ENCODE measurements at places on chromosomes 11 and 22.

GRCh38 chr11:114796954-114797721 is 118.8 kb downstream of the NXPE2 start:
- DNase-seq = no peak

DNA sequence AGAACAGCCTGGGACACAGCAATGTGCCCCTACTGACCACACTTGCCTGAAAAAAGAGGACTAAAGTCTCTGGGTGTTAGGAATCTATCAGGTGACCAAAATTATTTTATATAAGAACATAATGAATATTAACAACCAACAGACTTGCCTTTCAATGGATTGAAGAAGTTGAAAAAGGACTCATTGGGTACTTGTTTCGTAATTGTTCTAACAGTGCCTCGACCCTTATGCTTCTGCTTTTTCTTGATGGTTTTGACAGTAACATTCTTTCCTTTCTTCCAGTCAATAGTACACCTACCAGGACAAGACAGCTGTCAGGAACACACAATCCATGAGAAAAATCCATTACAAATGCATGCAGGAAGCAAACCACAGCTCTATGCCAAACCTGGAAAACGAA is 29.0 kb upstream of the PHLDA2 start:
- no peak for DNase-seq

GRCh38 chr22:48923996-48924395 is 903.7 kb downstream of the BRD1 start:
- DNase-seq = no peak

DNA sequence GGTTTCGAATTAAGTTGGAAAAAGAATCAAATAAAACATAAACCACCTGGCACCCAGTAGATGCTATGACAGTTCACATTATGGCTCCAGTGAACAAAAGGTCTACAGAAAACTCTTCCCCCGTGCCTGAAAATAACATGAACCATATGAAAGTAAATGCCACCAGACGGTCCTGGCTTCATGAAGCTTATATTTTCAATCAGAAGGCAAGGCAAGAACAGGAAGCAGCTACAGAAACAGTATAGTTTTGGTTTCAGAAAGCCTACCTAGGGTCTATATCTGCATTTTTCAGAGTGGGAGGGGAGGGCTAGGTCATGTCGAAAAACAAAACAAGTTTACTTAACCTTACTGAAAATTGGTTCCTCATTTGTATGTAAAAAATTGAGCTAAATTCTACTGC is 9.8 kb downstream of the RAB30 start:
- DNase-seq = no peak

DNA sequence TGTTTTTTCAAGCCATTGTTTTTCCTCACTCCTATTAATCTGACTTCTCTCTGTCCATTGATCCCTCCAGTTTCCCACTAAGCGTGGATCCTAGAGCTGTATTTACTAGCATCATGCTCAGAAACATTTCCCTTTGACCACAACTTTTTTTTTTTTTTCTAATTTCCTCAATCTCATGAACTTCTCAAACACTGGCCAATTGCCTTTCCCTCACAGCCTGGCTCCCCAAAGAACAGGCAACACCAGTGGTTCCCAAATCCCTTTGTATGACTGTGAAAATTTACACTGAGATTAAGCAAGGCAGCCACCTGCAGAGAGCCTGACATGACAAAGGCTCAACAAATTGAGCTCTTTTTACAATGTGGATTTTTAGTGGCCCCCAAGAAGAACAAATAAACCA is 1.4 kb upstream of the TPP1 start:
- no peak for DNase-seq

DNA sequence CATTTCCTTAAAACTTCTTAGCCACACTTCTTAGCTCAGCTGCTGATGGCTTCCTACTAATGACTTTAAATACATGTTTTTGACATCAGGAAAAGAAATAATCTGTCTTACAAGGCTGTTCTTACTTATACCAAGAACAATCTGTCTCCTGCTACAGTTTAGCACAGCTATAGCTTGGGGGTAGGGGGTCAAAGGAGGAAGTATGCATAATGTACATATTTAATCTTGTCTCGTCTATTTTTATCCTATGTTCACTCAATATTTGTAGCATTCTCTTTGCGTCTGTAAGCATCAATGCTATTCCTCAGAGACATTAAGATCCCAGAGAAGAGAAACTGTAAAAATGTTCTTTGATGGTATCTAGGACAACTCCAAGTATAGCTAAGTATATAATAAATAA is 96.0 kb downstream of the KIRREL3 start:
- DNase-seq = no peak

DNA sequence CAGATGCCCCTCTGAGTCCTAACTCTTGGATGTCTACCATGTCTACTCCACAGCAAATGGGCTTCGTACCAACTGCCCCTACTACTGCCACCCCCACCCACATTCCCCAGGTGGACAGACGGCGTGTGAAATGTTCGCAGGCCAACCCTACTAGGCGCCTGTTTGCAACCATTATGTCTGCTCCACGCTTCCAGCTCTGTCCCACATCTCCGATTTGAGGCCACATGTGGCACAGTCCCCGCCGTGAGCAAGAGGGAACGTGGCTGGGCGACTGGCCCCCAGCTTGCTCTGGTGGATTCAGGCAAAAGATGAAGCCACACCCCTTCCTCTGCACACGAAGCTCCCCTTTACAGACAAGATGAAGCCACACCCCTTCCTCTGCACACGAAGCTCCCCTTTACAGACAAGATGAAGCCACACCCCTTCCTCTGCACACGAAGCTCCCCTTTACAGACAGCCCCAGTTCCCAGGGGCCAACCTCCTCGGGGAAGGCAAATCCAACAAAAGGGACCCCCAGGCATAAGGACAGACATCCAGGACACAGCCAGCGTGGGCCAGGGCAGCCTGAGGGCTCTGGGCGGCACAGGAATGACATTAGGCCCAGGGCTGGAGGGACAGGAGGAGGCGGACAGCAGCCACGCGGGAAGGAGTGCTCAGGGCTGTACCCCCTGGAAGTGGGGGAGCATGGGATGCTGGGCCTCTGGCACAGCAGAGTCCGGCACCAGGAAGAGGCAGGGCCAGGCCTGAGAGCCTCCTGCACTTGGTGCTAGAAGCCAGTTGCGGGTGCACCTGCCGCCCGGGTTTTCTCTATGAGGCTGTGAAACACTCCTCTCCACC is 106.2 kb downstream of the SHANK2 start:
- DNase-seq = no peak

GRCh38 chr22:37178350-37179125 is 9.5 kb downstream of the C1QTNF6 start:
- peak; percentile 44 for DNase-seq

DNA sequence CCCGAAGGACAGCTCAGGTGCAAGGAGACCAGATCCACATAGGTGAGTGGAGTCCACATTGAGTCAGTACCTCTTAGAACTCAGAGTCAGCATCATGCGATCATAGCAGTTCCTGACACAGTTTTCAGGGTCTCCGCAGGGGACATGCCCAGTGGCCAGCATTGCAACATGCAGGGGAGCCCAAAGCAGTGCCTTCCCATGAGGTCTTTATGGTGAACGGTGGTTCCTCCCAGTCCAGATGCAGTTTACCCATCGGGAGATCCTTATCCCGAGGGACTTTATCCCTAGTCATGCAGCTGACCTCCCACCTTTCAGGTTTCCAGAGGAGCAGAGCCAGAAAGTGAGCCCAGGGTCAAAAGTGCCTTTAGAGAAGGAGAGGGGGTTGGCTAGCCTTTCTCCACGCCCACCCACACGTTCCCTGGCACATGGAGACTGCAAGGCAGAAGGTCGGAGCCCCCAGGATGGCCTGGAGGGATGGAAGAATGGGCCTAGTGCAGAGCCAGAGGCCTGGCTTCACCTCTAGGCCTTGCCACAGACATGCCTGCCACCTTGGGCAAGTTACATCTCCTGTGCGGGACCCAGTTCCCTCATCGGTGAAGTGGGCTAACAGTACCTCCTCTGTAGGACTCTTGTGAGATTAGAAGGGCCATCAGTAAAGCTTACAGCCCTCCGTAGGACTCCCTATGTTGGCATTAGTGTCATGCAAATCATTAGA is 6.4 kb downstream of the KCTD17 start:
- no peak for DNase-seq

- DNase-seq = peak; percentile 85
These were observed 1.6 kb downstream of the SUN2 start for GRCh38 chr22:38753948-38754750.

GRCh38 chr11:36248436-36248835 is 40.8 kb downstream of the COMMD9 start:
- DNase-seq = no peak

GRCh38 chr11:114089748-114090147 is 30.2 kb downstream of the ZBTB16 start:
- no peak for DNase-seq

GRCh38 chr22:31586137-31586920 is 75.7 kb downstream of the PISD start:
- no peak for DNase-seq

- DNase-seq = no peak
These were observed 34.9 kb downstream of the UBASH3B start for GRCh38 chr11:122690384-122690783.

GRCh38 chr11:1546077-1546535 is 26.0 kb downstream of the DUSP8 start:
- DNase-seq = no peak

DNA sequence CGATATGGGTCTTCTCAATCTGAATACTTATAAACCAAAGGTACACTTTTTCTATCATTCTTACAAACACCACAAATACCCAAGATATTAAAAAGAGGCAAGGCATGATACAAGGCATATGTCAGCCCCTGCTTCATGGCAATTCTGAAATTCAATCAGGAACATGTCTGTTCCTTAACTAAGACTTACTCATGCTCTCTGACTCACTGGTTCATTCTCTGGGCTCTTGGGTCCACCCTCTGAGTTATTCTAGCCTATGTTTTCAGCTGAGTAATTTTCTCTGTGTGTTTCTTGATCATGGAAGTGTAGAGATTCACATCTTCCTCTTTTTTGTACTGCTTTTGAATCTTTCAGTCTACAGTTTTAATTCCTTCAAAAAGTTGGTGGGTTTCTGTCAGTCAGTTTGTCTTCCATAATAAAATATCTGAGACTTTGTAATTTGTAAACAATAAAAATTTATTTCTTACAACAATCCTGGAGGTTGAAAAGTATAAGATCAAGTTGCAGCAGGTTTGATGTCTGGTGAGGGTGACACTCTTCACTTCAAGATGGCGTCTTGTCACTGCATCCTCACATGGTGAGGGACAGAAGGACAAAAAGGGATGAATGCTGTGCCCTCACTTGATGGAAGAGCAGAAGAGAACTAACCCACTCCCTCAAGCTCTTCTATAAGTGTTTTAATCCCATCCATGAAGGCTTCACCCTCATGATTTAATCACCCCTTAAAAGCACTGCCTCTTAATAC is 211.7 kb downstream of the FAM76B start:
- DNase-seq = no peak

DNA sequence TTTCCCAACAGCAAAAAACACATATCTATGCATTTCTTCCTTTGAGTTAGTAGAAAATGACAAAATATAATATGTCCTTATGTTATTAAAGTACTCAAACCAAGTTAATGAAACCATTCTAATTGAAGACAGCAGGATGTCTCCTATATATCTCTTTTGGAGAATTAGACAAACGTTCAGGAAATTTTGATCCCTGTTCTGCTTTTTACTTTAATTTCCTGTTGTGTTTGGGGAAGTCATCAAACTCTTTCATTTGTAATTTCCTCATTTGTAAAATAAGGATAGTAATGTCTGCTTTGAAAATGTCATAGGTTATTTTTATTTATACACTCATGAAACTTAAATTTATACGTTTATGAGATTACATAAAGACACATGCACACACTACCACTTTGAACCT is 281.8 kb upstream of the ANO5 start:
- no peak for DNase-seq

- no peak for DNase-seq
These were observed 16.5 kb downstream of the PPP2R1B start for GRCh38 chr11:111749646-111750045.

GRCh38 chr22:23532731-23533130 is 47.4 kb downstream of the IGLL1 start:
- peak; percentile 17 for DNase-seq

GRCh38 chr22:36286096-36286957 is 33.4 kb downstream of the APOL1 start:
- peak; percentile 89 for DNase-seq

- no peak for DNase-seq
These were observed 106.2 kb downstream of the ABTB2 start for GRCh38 chr11:34251589-34251980.

GRCh38 chr11:131290185-131290584 is 80.2 kb upstream of the NTM start:
- no peak for DNase-seq

DNA sequence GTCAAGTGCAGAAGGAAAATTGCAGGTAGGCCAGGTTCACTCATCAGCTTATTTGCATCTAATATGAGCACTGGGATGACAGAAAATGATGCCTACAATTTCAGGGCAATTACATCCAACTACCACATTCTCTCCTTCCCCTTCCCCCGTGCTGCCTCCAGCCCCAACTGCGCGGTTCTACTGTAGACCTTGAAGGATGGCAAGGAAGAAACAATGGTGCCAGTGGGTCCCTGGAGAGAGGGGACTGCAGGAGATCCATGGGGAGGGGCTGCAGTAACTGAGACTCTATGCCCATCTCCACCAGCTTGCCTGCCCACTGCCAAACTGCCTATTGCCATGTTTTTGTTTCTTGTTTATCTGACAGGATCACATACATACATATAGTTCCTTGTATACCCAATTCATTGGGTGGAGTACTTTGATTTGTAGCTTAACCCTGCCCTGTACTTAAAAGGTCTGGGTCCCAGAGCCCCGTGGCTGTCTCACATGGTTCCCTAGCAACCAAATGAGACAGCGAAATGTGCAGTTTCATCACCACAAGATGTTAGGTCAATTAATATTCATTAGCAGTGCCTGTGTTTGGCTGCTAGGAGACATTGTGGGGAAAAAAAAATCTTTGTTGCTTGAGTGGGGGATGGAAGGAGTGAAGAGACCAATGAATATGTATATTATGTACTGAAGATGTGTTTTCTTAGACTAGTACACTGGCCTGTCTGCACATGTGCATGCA is 253.5 kb upstream of the PLET1 start:
- no peak for DNase-seq

- no peak for DNase-seq
These were observed 29.3 kb downstream of the RPUSD4 start for GRCh38 chr11:126181939-126182730.

- peak; percentile 86 for DNase-seq
These were observed 20.5 kb downstream of the EPS8L2 start for GRCh38 chr11:726278-727220.

- no peak for DNase-seq
These were observed 38.7 kb downstream of the IGSF9B start for GRCh38 chr11:133917921-133918607.

DNA sequence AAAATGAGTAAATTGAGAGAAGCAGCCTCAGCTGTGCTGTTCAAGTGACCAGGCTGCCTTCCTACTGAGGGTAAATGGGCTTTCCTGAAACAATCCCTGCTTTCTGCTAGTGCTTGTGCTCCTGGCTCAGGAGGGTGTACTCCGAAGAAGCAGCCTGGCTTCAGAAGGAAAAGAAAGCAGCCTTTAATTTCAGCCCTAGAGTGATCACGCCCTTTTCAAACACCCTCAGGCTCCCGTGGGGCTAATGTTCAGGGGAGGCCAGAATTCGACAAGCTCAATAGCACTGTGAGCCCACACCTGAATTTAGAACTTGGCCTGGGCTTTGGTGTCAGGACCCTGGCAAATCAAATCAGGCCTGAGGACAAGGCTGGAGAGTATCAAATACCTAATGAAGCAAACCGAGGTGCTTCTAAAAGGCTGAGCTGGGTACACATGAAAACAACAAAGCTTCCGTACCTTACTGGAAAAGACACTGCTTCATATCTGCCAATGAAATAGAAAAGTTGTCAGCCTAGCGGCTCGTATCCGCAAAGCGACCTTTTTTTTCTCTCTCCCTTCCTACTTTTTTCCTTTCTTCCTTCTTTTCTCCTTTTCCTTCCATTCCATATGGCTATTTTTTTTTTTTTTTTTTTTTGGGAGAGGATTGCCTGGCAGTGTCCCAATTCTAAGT is 387.8 kb downstream of the SOX6 start:
- DNase-seq = no peak

All from aorta (tissue), 5 donors.